ENCODE measurements at places on chromosomes 12 and 14.
A peak's percentile ranks its signal among the peaks of the same experiment; 100 is the strongest.

DNA sequence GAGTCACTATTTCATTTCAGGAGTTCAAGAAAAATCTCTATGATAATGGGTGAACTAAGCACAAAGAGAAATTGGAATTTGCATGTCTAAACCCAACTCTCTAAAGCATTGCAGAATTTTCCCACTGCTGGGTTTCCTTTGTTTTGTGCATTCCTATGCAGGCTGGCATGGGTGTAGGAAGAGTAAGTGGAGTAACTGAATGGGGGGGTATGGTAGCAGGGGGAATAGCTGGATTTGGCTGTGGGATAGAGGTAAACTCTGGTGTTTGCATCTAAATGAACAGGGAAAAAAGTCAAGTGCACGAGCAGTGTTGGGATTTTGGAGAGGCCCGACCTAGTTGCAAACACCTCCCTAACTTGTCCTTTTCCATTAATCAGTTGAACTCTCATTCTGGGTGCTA is 159.1 kb downstream of the ANO4 start:
- DNase-seq, result no peak

- no peak for DNase-seq
Measured at GRCh38 chr12:67474934-67475620, 173.5 kb upstream of the DYRK2 start.

GRCh38 chr12:19894050-19894449 is 454.8 kb downstream of the AEBP2 start:
- no peak for DNase-seq

- DNase-seq, result no peak
Measured at GRCh38 chr12:8819666-8819980, 2.8 kb upstream of the A2ML1 start.

DNA sequence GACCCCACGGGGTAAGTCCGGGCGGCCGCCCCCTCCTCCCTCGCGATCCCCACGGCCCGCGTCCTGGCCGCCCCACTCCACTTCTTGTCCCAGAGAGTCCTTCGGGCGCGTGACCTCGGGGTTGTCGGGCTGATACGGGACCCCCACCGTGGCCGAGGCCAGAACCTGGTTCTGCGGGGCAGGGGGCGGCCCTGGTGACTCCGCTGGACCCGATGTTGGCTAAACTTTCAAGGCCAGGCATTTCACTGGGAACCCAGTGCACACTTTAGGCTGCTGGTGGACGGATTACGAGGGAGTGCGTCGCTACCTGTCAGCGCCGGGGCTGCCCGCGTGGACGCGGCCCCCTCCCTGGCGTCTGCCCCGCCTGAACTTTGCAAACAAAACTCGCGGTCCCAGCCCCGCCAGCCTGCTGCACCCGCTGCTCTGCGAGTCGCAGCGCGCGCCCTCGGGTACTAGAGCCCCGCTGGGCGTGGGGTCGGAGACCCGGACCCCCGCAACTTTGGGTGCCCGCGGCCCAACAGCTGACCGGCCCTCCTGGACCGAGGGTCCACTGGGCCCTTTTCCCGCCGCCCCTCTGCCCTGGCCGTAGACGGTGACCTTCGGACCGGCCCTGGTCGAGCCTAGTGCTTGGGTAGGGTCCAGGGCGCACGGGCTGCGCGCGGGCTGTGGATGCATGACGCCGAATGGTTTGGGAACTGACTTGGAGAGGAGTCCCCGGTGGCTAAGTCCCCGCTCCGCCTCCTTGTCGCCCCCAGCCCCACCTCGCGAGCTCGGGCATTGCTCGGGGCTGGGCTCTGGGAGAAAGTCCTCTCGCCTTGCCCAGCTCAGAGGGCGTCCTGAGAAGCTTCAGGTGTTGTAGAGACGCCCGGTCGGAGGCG is 624 bp downstream of the RIN3 start:
- no peak for DNase-seq

GRCh38 chr12:88630561-88630960 is 50.3 kb upstream of the KITLG start:
- no peak for DNase-seq

DNA sequence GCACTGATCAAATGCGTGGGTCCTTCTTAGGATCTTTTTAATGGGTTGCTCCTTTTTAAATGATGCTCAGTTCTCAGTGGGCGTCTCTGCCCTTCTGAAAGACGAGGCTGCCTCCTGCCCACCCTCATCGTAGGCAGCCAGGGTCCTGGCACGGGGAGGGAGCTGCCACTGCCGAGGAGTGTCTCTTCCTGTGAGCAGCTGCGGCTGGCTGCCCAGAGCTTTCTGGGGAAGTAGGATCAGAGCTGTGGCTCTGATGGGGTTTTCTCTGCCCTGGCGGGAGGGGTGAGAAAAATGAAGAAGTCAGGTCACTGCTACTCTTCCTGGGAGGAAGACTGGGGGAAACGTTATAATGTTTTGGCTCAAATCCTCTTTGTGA is 31.1 kb upstream of the BEGAIN start:
- no peak for DNase-seq

DNA sequence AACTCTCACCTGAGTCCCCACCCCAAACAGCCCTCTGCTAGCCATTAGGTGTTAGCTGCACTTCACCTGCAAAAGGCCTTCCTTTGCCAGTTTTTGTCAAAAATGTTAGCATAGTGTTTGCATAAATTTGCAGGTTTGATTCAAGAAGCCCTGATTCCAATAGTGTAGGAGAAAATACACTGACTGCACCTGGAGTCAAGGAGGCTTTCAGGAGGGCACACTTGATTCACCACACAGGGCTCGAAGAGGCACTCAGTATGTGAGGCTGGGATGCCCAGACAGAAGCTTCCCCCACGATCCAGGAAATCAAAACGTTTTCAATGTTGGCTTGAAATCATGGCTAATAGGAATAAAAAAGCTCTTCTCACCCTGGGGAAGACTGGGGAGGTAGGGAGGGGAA is 40.5 kb upstream of the DDX11 start:
- DNase-seq, result no peak

DNA sequence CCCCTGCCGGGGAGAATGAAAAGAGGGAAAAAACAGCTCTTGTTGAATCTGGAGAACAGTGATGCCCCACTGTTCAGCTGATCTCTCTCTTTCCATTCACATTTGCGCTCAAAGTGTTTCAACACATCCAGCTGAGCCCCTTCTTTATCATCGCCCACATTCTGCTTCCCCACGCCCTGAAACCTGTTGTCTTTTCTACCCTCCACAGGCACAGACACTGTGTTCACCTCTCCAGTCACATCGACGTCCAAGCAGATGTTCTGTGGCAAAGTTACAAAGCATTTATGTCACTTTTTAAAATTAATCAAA is 338.7 kb downstream of the EGLN3 start:
- no peak for DNase-seq

DNA sequence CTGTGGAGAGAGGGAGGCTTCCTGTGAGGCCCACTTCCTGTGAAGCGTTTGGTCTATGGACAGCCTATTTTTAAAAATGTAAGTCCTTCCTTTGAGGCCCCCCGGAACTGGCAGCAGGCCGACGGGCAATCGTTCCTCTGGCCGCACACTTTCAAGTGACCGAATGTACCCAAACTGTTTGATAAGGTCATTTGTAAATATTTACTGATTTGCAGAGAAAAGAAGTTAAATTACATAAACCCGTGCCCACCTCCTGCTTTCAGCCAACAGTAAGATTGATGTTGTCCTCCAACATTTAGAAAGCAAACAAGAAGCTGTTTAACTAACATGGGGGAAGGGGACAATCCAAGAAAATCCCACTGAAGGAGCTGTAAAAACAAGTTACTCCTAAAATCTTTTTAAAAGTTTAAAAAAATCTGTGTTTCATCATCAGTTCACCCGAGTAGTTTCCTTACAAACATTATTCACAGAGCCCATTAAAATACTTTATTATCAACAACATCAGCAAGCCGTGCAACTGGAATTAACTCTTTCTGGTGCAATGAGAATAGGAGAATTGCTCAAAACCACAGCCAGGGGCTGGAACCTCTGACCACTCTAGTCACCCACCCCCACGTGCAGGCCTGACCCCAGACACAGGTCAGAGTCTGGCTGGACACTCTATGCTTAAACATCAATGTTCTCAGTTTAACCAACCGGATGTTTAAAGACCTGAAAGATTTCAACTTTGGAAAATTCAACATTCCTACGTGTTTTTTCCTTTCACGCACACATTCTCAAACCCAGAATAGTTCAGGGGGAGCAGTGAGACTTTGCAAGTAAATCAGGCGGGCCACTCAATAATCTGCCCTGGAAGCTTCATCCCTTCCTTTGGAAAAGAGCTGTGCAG is 65.3 kb downstream of the FOXN3 start:
- DNase-seq, result peak; percentile 54

DNA sequence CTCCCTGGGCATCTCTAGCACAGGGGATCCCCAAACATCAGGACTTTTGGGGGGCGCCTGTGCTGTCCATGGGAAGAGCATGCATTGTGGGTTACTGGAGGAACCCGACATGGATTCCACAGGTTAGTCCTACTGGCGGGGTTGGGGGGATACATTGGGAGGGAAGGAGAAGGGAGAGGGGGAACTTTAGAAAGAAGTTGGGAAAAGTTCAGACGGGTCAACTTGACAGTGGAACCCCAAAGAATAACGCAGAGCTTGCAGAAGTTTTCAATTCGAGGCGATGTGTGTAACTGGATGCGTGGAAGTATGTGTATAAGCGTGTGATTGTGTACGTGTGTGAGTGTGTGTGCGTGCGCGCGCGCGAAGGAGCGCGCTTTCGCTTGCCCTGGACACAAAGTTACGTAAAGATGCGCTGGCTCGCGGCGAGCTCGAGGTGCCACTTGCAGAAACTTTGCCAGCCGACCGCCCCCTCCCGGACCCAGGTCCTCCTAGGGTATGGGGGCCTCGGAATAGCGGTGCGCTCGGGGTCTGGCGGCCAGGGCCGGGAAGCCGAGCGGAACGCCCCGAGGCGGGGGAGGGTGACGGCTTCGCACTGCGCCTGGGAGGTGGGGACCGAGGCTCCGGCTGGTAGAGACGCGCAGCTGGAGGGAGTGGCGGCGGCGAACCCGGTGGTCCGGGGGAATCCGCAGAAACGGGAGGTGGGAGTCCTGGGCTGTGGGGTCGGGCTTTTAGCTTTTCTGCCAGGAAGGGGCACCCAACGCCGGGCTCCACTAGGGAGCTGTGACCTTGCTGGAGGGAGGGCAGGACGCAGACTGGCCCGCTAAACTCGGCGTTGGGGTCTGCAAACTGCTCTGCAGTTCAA is 669 bp downstream of the RFX4 start:
- no peak for DNase-seq

GRCh38 chr14:24597403-24597802 is 12.1 kb downstream of the GZMH start:
- DNase-seq, result no peak

DNA sequence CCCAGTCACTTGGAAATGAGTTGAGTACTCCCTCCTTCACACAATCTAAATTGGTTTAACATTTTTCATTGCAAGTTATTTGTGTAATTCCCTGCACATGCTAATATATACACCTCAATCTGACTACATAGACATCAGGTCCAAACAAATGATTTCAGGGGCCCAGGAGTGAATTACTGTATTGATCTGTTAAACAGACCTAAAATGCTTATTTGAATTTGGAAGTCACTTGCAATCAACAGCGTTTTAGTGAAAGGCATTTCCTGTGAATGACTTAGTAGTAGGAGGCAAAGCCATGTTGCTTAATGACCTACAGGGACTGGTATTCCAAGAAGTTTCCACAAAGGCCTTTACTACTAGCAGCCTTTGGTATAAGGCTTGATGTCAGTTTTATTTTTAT is 22.6 kb upstream of the SLC15A5 start:
- DNase-seq, result no peak

DNA sequence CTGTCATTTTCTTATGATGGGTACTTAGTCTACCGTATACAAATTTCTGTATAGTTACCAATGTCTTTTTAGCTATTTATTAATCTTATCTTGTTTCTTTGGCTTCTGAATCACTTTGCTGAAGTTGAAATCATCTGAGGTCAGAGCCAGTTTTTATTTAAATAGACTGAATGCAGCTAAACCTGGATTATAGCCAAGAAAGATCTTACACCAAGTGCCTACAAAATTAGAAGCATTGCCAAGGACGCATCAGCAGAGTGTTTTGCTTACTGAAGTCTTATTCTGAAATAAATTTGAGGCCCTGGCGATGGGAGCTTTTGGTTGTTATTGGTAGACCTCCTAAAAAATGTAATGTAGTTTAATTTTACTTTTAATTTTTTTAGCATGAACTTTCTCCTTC is 128.2 kb downstream of the RGS6 start:
- DNase-seq, result no peak

DNA sequence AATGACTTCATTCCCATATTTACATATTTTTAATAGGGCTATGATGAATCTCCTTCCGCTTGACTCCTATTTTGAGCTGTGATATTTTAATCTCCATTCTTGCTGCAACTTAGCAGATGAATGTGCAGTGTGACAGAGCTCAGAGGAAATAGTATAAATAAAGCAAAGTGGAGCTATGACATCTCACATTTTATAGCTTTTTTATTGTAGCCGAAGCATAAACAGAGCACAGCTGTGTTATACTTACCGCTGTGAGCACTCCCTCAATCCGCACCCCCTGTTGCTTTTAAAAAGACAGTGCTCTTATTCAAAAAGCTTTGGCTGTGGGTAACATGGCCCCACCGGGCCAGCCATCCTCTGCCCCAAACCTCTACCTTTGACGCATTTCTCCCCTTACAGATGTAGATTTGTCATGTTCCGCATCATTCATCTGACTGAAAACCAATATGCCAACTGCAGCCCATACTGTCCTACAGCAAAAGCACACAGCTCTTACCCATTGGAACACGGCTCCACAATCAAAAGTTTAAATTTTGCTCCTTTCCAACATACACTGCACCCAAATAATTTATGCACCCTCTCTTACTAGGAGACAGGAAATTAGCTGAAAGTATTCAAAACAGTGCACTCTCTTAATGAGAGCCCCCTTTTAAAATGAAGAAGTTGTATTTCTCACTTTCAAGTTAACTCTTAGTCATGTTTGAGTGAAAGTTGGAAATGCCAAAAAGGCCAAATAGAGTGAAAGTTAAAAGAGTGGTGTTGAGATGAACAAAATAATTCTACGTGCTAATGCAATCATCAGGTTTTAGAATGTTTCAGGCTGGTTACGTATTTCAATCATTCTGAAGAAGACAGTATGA is 429.3 kb upstream of the SOX5 start:
- no peak for DNase-seq

DNA sequence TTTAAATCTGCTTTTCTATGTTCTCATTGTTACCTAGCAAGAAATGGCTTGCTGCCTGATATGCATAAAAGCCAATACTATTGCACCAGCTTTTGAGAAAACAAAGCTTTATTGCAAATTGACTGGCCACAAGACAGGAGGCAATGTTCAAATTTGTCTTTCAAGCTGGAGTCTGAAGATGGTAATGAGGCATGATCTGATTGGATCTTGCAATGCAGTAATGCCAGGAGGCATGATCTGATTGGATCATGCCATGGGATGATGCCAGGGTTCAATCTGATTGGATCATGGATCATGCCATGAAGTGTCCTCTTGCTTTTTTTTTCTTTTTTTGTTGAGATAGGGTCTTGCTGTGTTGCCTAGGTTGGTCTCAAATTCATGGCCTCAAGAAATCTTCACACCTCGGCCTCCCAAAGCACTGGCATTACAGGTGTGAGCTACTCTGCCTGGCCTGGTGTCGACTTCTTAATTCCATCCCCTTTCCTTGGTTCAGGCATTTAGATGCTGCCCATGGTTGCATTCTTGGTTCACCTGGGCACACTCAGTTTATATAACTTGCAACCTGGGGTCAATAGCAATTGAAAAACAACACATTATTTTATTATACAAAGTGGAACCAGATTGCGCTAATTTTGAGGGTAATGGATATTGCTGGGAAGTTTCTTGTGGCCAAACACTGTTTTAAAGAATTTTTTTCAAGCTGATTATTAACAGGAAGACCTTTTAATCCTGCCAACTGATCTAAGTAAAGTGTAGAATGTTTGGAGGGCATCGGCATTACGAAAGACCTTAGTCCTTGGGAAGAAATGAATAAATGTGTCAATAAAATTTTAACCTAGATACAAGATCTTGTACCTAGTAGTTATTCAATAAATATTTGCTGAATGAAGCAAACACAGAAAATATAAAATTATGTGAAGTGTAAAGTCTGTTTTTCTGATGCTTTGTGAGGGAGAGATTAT is 38.8 kb downstream of the HSD17B6 start:
- no peak for DNase-seq
